ENCODE measurements at places on chromosomes 3 and 15. TPM values are rescaled to one million over a fixed set of nuclear protein-coding genes. Genes with fewer than 3 reads are reported as not detected.

Gene EPHB3
- 11.3 TPM for total RNA-seq

Gene ABTB1
- total RNA-seq, result 6.9 TPM

Gene SRGAP3
- 11.3 TPM for total RNA-seq

Gene TRIP4
- 12.3 TPM for total RNA-seq

Gene CHRNA5
- total RNA-seq, result 2.1 TPM

Measured in nasal cavity respiratory epithelium epithelial cell of viscerocranial mucosa (primary cell).